ENCODE measurements at places on chromosomes 13 and 19.

- DNase-seq: no peak
Measured at GRCh38 chr13:42594481-42595252, 20.7 kb downstream of the TNFSF11 start.

DNA sequence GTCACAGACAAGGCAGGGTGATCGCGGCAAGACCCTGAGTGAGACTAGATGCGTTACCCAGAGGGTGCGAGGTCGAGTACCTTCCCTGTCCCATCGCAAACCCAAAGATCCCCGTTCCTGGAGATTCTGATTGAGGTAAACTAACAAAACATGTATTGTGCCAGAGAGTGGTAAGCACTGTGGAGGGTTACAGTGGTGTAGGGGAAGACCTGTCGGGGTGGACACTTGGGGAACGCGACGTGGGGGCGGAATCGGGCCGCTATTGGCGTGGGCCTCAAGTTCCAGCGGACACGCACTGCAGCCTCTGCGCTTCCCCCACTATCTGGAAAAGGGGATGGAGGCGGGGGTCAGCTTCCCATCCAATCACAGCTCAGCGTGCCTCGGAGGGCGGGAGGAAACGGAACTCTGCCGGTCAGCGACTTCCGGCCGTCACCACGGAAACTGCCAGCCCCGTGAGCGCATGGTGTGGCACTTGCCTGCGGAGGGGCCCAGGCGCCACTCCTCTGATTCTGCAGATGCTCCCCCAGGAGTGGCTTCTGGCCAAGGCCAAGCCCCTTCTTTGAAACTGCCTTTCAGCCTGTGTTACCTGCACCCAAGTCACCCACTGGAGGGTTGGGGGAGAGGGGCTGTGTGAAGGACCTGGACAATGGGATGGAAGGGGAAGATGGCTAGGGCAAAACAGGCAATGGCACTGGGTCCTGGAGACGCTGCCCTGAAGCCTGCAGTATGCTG is 1.0 kb upstream of the UBE2M start:
- peak; percentile 88 for DNase-seq

- no peak for DNase-seq
Measured at GRCh38 chr13:88031980-88032559, 360.9 kb downstream of the SLITRK5 start.

GRCh38 chr19:41325947-41326706 is 16.2 kb downstream of the CCDC97 start:
- peak; percentile 56 for DNase-seq

DNA sequence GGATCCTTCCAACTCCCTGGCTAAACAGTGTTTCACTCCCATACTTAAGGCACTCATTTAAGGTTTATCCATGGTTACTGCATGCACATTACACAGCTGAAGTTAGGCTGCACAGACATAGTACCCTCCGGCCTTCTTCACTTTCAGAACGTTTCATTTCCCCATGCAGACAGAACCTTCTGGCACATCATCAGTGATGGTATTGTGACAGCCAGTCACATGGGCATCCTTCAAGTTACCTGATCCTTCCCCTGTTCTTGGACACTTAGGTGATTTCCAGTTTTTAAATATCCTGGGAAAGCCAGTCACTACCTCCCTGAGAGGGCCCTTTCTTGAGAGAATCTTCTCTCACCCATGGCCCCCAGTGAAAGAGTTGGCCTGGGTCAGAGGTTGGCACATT is 9.1 kb downstream of the SMIM7 start:
- DNase-seq: no peak

DNA sequence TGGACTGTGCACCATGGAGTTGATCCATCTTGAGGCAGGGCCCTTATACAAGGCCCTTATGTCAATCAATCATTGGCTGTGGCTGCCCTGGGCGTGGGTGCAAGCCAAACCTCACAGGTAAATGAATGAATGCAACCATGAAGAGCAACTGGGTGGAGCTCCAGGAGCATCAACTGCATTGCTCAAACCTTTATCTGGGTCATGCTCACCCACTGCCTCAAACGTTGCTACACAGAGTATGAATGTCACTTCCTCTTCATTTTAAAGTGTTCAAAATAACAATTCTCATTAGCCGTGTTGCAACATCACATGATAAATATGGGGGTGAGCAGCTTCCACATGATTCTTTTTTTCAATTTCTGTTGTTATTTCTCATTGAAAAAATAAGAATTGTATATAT is 6.4 kb upstream of the ZNF333 start:
- DNase-seq: no peak

GRCh38 chr13:100069278-100069677 is 19.6 kb upstream of the PCCA start:
- DNase-seq: no peak

GRCh38 chr13:24672141-24673132 is 7.8 kb upstream of the ATP12A start:
- no peak for DNase-seq

DNA sequence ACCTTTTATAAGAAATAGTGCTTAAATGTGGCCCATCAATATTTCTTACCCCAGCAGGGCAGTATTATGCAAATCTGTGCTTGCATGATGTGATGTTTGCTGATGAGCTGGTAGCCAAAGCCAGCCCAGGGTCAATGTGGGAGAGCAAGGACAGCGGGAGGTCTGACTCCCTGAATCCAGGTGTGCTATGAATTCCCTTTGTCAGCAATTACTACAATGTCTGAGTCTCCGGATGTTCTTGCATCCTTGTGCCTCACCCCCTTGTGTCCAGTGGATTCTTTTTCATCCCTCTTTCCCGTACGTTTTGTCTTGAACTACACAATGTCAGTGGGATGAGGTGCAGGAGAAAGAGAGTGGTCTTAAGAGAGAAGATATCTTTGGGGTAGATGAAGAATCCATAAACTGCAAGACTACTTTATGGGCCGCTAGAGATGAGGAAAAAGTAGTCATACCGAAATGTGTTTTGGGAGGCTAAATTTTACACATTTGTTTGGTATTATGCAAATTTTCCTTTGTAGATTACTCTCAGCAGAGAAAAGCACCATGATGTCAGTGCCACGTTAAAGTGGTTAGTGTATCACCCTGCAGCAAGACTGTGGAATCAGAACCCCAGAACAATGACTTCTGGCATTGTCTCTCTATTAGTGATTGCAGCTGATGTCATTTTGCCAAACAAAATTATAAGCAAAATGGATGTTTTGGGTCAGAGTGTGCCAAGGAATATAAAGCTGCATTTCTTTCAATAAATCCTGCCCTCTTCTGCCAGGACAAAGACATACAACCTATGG is 53.5 kb upstream of the TSHZ3 start:
- DNase-seq: no peak

DNA sequence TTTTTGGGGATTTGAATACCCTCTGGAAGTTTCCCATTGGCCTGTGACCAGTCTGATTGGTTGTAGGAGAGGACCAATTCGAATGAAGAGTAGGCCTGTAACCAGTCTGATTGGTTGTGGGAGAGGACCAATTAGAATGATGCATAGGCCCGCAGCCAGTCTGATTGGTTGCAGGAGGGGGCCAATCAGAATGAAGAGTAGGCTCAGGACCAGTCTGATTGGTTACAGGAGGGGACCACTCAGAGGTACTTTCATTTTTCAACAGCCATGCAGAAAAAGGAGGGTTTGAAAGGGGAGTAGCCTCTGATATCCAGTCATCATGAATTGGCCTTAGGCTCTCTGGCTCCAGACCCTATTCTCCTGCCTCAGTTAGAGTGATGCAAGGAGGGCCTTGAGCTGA is 30.4 kb upstream of the SLC1A5 start:
- DNase-seq: no peak

- peak; percentile 68 for DNase-seq
Measured at GRCh38 chr19:8592231-8593009, 15.2 kb upstream of the MYO1F start.

- no peak for DNase-seq
Measured at GRCh38 chr13:72458701-72459100, 268.7 kb downstream of the MZT1 start.

DNA sequence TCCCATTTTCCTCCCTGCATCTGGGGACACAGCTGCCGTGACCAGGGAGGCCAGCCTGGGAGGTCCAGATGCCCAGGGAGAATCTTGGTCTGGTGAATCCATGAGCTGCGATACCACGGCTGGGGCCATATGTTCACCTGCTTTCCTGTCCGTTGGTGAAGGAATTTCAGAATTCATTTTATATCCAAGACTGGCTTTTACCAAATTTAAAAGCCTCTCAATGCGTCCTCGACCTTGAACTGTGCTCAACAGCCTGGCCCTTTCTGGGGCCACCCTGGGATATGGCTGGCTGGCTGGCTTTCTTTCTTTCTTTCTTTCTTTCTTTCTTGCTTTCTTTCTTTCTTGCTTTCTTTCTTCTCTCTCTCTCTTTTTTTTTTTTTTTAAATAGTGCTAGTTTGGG is 22.2 kb upstream of the GDF15 start:
- no peak for DNase-seq

DNA sequence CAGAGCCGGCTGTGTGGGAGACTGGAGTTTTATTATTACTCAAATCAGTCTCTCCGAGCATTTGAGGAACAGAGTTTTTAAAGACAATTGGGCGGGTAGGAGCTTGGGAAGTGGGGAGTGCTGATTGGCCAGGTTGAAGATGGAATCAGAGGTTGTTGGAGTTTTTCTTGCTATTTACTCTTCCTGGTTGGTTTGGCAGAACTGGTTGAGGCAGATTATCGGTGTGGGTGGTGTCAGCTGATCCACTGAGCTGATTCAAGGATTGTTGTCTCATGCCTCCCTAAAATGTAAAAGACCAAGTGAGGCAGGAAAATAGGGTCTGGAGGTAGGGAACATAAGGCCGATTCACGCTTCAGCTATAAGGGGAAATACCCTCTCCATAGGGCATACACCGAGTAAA is 1.3 kb upstream of the TDRD12 start:
- DNase-seq: no peak

GRCh38 chr19:44066305-44066704 is 5.7 kb upstream of the ZNF284 start:
- no peak for DNase-seq

DNA sequence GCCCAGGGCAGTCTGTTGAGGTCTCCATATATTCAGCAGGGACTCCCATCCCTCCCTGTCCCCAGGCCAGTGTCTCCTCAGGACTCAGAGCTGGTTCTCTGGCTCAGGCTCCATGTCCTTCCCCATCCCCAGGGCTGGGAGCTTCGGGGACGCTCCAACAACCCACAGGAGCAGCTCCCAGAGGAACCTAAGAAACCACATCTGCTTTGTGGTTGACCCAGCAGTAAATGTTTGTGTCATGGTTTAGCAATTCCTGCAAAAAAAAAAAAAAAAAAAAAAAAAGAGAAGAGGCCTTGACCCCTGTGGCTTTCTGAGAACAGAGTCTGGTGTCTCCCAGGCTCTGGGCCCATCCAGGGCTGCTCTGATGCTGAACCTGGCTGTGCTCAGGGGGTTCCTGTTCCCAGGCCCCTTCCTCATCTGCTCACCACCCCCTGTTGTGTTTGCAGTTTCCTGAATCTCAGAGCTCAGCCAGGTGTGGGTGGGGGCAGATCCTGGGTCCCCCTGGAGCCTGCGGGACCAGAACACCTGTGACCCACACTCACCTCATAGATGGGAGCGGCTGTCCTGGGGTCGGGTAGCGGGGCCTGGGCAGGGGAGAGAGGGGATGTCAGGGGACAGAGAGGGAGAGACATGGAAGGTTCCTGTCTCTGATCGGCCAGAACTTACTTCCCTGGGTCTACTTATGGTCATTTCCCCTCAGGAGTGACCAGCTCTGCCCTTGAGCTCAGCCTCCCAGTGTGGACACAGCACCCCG is 25.2 kb upstream of the CEACAM1 start:
- DNase-seq: no peak

- DNase-seq: peak; percentile 53
Measured at GRCh38 chr19:610071-610800, 20.6 kb downstream of the HCN2 start.

GRCh38 chr19:38715555-38715954 is 28.7 kb downstream of the CAPN12 start:
- no peak for DNase-seq

- peak; percentile 18 for DNase-seq
Measured at GRCh38 chr13:95403349-95404140, 102.3 kb upstream of the ABCC4 start.

GRCh38 chr13:85194482-85194881 is 604.7 kb downstream of the SLITRK6 start:
- no peak for DNase-seq

DNA sequence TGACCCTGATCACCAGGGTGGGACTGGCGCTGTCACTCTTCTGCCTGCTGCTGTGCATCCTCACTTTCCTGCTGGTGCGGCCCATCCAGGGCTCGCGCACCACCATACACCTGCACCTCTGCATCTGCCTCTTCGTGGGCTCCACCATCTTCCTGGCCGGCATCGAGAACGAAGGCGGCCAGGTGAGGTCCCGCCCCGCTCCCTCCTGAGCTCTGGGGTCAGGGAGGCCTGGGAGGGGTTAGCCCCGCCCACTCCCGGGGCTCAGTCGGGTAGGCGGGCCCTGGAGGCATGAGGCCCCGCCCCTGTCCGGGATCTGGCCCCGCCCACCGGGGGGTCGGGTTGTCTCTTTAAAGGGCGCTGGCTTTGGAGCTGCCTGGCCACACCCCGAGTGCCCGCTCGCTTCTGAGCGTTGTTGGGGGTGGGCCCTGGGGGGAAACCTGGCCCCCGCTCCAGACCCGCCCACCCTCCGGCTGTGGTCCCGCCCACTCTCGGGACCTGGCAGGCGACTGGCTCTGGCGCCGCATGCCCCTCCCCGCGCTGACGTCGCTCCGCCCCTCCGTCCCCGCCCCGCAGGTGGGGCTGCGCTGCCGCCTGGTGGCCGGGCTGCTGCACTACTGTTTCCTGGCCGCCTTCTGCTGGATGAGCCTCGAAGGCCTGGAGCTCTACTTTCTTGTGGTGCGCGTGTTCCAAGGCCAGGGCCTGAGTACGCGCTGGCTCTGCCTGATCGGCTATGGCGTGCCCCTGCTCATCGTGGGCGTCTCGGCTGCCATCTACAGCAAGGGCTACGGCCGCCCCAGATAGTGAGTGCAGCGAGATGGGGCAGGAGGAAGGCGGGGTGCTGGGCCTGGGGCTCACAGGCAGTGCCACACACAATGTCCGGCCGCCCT is 13.1 kb downstream of the DDX39A start:
- DNase-seq: peak; percentile 90

DNA sequence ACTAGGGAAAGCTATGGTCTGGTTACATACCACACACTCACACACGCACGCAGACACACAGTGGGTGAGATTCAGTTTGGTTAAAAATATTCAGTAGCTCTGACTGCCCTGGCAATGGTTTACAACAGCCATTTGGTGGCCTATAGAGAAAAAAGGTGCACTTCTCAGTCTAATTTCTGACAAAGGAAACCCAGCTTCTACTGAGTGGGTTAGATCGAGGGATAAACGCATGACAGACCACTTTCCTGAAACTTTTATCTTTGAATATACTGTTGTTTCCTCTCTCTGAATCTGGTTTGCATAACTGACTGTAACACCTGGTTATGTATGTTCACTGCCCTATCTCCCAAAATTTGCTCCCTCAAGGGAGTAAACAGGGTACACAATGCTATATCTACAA is 2.5 kb downstream of the LIG4 start:
- DNase-seq: peak; percentile 18

DNA sequence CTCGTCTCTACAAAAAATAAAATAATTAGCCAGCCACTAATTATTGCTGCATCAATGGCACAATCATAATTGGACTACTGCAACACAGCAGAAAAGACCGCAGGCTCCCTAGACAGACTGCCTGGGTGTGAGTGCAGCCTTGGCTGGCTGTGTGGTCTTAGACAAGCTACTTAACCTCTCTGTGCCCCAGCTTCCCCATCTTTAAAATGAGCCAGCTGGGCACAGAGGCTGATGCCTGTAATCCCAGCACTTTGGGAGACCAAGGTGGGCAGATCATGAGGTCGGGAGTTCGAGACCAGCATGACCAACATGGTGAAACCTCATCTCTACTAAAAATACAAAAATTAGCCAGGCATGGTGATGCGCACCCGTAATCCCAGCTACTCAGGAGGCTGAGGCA is 19.0 kb downstream of the TEX101 start:
- no peak for DNase-seq

GRCh38 chr19:41265395-41266153 is 1.4 kb downstream of the HNRNPUL1 start:
- peak; percentile 32 for DNase-seq

Data from GM06990 (cell line).